ENCODE measurements at places on chromosomes 4 and X.

DNA sequence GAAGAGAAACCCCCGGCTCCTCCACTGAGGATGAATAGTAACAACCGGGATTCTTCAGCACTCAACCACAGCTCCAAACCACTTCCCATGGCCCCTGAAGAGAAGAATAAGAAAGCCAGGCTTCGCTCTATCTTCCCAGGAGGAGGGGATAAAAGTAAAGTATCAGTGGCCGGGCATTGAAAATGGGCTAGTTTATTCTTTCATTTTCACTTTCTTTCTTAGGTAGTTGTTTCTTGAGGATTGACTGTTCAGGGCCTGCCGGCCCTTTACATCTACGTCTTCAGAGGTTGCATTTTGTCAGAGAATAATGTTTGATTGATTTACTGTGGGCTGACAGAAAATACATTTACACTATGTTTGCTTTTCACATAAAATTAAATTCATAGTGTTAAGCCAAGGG lies 27.1 kb downstream of the PAK3 start:
- no peak for DNase-seq

DNA sequence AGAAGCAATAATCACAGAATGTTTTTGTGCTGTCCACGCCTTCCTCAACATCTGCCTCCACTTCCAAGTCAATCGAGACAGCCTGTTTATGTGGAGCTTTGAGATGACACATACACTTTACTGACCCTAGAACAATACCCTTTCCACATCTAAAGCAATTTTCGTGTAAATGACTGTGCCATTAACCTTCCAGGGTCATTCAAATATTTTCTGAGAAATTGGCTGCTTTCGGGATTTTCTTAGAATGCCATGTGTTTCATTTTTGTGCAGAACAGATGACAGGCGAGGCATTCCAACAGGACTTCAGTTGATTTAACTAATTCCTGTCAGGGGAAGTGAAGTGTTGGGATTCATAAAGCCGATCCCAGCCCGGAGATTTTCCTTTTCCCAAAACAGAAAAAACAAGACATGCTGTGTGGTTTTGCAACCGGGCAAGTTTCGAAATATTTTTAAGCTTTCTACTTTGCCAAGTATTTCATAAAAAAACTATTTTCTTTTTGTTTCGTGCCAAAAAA lies 73.9 kb downstream of the SORBS2 start:
- no peak for DNase-seq

DNA sequence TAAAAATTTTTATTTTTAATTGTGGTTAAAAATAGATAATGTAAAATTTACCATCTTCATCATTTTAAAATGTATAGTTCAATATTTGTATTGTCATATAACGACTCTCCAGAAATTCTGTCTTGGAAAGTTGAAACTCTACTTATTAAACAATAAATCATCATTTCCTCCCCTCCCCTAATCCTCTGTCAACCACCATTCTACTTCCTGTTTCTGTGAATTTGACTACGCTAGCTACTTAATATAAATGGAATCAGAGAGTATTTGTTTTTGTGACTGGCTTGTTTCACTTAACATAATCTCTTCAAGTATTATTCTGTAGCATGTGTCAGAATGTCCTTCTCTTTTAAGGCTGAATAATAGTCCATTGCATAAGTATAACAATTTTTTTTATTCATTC lies 729.0 kb upstream of the AADAT start:
- DNase-seq, result no peak

DNA sequence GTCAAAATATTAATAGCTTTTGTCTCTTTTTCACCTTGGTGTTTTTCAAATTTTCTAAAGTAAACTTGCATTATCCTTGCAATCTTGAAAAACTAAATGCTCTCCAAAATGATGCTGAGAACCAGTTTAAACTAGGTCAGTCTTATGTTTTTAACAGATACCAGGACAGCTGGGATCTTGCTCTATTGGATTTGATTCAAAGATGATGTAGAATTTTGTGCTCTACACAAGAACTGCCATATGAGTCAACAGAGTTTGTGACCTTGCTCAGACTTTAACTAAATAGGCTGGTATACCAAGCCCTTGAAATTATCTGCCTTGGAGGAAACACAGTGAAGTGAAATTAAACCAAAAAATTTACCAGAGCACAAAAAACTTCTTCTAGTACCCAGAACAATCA lies 991.1 kb downstream of the STPG2 start:
- no peak for DNase-seq

GRCh38 chr4:22477813-22478182 lies 38.1 kb downstream of the ADGRA3 start:
- no peak for DNase-seq

- DNase-seq, result no peak
Observed at GRCh38 chrX:43682726-43683125, 26.6 kb downstream of the MAOA start.

DNA sequence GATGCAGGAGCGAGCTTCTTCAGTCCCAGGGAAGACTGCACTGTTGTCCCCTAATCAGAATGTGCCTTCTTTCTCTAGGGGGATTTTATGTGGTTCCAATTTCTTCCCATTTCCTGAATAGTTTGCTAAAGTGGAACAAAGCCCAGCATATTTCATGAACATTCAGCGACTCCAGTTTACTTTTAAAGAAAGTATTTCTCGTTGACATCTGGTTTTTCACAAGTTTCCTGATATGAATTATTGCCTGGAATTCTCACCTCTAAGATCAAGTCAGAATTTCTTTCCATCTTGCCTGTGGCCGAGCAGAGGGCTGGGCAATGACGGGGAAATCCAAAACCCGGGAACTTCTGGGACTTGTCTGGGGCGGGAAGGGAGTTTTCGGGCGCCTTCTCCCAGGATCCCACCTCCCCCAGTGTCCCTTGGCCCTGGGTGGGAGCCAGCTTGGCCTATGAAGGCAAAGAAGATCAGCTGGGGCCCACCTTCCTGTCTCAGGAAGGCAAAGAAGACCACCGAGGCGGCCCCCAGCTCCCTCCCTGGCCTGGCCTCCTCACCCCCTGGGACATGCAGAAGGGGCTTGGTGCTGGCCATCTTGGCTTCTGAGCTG lies 15.4 kb downstream of the SORCS2 start:
- DNase-seq, result no peak

DNA sequence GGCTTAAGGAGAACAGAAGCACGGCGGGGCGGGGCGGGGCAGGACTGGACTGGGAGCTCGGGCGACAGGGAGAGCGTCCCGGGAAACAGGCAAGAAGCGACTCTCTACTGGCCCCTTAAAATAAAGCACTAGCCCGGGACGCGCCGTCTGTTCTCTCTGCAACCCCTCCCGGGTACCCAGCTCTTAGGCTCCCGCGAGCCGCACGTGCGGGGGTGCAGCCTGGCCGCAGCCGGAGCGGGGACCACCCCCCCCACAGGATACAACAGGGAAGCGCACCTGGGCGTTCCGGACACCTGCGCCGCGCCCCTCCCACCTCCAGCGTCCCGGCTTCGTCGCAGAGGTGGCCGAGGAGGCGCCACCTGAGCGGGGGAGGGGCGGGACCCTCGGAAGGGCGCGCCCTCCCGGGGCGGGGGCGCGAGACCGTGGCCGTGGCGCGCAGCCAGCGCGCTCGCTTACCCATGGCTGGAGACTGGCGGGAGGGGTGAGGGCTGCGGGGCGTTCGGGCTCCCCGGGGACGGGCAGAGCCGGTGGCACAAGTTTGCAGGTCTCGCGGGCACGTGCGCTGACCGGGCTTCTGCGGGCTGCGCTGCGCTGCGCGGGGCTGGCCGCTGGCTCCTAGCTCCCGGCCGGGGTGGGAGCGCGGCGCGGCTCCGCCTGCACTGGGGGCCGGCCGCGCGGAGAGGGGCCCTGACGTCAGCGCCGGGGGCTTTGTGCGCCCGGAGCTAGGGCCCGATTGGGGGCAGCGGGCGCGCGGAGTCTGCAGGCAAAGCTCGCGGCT lies 91.5 kb downstream of the GEMIN8 start:
- DNase-seq, result no peak

DNA sequence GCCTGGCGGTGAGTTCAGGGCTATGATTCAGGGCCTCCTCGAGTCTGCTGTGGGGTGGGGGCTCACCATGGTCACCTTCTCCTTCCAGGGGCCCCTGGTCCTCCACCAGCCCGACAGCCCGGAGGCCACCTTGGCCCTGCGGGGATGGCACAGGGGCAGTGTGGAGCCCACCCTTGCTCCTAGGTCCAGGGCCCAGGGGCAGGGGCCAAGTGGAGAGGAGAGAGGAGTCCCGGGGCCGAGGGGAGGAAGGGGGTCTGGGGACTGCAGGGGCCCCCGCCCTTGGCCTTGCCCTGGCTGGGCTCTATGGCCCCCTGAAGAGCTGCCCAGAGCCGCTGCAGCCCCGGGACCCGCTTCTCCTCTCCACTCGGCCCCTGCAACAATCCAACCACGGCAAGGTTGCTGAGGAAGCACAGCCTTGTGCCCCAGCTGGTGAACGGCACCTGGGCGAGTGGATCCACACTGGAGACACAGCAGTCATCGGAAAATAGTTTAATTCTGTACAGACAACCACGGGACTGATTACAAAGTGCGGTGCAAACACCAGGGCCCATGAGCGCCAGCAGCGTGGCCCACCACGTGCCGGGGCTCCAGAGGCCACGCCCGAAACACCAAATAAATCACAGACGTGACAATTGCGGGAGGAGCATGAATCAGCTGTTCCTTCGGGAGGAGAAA lies 23.0 kb upstream of the CPLX1 start:
- DNase-seq, result no peak

DNA sequence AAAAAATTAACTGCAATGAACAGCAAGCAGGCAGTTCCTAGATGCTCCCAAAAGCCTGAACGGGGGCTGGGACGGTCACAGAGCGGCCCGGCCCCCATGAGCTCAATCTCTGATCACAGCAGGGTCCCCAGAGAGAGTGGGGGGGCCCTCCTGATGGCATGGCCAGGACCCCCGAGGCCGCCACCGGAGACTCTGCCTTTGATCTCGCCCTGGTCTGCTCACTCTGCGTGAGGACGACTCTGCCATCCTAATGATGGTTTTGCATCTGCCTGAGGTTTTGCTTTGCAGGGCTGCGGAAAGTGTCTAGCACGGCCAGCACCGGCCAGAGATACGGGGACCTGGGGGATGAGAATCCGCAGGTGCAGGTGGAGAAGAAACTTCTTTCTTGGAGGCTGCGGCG lies 103.8 kb downstream of the SHOX start:
- no peak for DNase-seq

- no peak for DNase-seq
Observed at GRCh38 chrX:115173181-115173580, 16.0 kb upstream of the RBMXL3 start.

- no peak for DNase-seq
Observed at GRCh38 chrX:123217077-123217476, 33.0 kb downstream of the GRIA3 start.

DNA sequence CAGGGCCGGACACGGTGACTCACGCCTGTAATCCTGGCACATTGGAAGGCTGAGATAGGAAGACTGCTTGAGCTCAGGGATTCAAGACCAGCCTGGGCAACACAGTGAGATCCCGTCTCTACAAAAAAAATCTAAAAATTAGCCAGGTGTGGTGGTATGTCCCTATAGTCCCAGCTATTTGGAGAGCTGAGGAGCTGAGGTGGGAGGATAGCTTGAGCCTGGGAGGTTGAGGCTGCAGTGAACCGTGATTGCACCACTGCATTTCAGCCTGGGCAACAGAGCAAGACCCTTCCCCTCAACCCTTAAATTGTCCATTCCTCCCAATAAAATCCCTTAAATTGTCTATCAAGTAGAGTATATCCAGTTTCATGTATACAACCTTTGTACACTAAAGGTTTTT lies 17.0 kb downstream of the OTUD6A start:
- no peak for DNase-seq

GRCh38 chrX:153993079-153993478 lies 20.5 kb downstream of the TMEM187 start:
- no peak for DNase-seq

- DNase-seq, result no peak
Observed at GRCh38 chr4:18180122-18180521, 158.6 kb upstream of the LCORL start.

DNA sequence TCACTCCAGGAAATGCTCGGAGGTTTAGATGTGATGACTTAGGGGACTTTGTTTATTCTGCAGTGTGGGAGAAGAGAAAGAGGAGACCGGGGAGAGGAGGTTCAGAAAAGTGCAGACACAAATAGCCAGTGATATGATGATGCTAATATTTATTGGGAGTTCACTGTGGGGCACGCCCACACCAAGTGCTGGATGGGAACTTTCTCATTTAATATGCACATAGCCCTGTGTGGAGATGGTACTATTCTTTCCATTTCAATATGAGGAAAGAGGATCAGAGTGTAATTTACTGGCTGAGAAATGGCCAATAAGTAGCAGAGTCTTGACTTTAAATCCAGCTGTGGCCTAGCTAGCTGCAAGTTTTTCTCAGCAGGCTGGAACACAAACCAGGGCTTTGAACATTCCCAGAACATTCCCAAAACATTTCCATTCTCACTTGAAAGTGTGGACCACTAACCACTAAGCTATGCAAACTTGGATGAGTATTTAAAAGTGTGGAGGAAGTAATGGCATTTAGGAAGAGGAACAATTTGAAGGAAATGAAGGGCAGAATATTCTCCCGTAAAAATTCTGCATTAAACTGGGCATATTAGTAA lies 231.7 kb downstream of the HS3ST1 start:
- DNase-seq, result no peak

GRCh38 chrX:78123190-78123589 lies 16.3 kb downstream of the TAF9B start:
- no peak for DNase-seq

- DNase-seq, result no peak
Observed at GRCh38 chrX:126551725-126552312, 795 bp downstream of the DCAF12L1 start.

DNA sequence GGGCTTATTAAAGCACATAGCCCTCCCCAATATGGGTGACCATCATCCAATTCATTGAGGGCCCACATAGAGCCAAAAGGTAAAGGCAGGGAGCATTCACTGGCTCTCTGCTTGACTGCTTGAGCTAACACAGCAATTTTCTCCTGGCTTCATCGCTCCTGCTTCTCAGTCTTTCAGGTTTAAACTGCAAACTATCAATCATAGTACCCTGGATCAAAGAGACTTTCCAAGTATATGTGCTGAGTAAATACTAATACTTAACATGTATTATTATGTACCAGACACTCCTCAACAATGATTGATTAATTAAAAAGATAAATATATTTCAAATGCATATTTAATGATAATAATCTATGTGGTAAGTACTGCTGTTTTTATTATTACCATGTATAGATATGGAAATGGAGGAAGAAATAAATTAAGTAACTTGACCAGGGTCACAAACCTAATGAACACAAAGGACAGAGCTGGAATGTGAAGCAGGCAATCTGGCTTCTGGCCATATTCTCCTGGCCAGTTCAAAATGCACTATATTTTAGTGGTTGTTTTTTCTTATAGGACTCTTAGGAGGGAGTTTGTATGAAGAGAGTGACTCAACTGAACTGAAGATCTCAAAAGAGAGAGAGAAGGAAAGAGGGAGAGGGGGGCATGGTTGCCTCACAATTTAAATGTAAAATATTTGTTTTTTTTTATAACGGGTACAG lies 1197.3 kb downstream of the TECRL start:
- DNase-seq, result no peak

GRCh38 chr4:66667249-66667648 lies 878.1 kb downstream of the CENPC start:
- DNase-seq, result no peak

DNA sequence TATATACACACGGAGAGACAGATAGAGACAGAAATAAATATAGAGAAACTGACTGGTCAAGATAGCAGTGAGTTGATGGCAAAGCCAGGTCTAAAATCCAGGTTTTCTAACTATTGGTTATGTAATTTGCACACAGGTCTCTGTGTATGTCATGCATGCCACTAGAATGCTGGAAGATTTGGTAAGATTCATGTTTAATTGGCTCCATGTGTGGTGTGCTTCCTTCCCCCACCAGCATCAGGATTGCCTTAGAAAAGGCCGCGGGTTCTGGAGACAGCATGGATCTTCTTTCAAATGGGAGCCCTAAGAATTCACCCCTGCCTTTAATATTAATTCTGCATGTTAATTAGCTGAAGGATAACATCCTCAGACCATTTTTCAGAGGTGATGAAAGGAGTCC lies 31.3 kb downstream of the HAND2 start:
- no peak for DNase-seq

Data from activated T-helper 1 cell treated with anti-CD3 and anti-CD28 coated beads, Interleukin-2, amount 50 U/mL, for 16 hours (primary cell).